Activated CD8-positive, alpha-beta T cell treated with anti-CD3 and anti-CD28 coated beads, Interleukin-2, amount 10 ng/mL, durations not matched to agents 7 days and 5 days (primary cell): ENCODE measurements at places on chromosomes 5 and 9. TPM values are rescaled to one million over a fixed set of nuclear protein-coding genes. Genes with fewer than 3 reads are reported as not detected.
A peak's percentile ranks its signal among the peaks of the same experiment; 100 is the strongest.

IL17B gene
- not detected for total RNA-seq

KCNV2 gene
- total RNA-seq = not detected

PCDHA9 gene
- total RNA-seq = not detected

GRCh38 chr5:79143684-79144379 lies 32.2 kb downstream of the BHMT start:
- no peak overlapping the region for H3K27ac ChIP-seq
- H3K36me3 ChIP-seq = no peaks in the 10 kb centered on the region
- H3K27me3 ChIP-seq = peaks cover 5% of the 10 kb centered on the region
- no peaks in the 10 kb centered on the region for H3K4me1 ChIP-seq
- no peak for DNase-seq
- H3K4me3 ChIP-seq = no peak overlapping the region

GRCh38 chr5:118628660-118629354 lies 359.5 kb downstream of the DTWD2 start:
- no peak overlapping the region for H3K27ac ChIP-seq
- no peaks in the 10 kb centered on the region for H3K27me3 ChIP-seq
- DNase-seq = no peak
- no peaks in the 10 kb centered on the region for H3K4me1 ChIP-seq
- H3K4me3 ChIP-seq = no peak overlapping the region
- H3K36me3 ChIP-seq = no peaks in the 10 kb centered on the region

DNA sequence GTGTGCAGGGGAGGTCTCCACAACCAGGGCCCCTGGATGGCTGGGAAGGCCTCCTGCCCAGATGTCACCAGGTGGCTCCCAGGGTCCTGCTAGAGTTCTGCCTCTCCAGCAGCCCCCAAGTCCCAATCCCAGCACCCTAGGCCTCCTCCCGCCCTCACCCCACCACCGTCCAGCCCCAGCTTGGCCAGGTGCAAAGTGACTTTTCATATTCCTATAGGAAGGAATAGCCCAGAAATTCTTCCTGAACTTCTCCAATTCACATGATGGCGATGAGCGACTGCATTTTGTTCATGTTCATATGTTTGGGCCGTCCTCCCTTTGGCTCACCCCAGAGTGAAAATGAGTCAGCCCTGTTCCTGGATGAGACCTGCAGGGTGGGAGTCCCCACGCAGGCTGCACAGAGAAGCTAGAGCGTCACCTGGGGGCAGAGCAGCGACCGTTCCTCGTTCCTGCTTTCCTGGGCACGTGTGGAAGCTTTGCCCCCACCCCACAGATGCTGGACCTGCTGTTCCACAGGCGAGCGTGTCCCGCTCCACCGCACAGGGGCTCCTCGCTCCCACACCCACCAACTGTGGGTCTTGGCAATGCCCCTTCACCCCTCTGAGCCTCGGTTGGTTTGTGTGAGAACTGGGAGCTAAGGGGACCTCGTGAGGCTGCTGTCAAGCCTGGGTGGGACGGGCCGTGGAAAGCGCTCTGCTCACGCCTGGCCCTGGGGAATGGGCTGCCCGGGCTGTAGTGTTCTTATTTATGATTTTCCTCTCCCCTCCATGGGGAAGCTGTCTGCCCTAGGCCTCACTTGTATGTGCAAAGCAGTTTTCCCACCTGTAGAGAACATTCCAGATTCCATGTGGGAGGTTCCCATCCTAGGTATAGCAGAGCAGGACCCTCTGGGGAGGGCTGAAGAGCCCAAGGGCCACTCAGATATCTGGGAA lies 6.9 kb downstream of the MRPS2 start:
- H3K4me3 ChIP-seq = no peak overlapping the region
- H3K27ac ChIP-seq = no peak overlapping the region
- DNase-seq = no peak
- peaks cover 13% of the 10 kb centered on the region for H3K36me3 ChIP-seq
- peaks cover 10% of the 10 kb centered on the region for H3K27me3 ChIP-seq

- H3K4me3 ChIP-seq = no peak overlapping the region
- H3K27me3 ChIP-seq = peaks cover 5% of the 10 kb centered on the region
- no peak overlapping the region for H3K27ac ChIP-seq
- peaks cover 32% of the 10 kb centered on the region for H3K4me1 ChIP-seq
Observed at GRCh38 chr9:38280251-38280800, 112.2 kb upstream of the ALDH1B1 start.

GRCh38 chr5:68332556-68332955 lies 117.0 kb downstream of the PIK3R1 start:
- H3K27me3 ChIP-seq = peaks cover 11% of the 10 kb centered on the region
- H3K27ac ChIP-seq = no peak overlapping the region
- H3K4me3 ChIP-seq = no peak overlapping the region

DNA sequence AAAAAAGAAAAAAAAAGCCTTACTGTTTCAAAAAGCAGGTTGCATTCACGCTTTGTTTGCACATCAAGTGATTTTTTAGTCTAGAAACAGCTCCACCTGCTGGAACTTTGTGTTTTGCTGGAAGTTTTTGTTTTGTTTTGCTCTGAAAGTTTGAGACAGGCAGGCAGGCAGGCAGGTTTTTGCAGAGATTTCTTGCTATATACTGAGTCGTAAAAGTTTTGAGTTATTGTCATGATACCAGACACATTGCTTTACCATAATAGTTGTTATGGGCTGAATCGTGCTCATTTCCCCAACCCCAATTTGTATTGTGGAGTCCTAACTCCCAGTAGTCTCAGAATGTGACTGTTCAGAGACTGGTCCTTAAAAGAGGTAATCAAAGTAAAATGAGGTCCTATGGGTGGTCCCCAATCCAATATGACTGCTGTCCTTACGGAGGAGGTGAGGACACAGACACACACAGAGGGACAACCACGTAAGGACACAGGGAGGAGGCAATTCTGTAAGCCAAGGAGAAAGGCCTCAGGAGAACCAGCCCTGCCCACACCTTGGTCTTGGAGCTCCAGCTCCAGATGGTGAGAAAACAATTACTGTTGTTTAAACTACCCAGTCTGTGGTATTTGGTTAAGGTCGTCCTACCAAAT lies 20.9 kb downstream of the OR2Y1 start:
- no peak overlapping the region for H3K27ac ChIP-seq
- H3K36me3 ChIP-seq = no peaks in the 10 kb centered on the region
- peaks cover 25% of the 10 kb centered on the region for H3K4me1 ChIP-seq
- peaks cover 3% of the 10 kb centered on the region for H3K27me3 ChIP-seq
- no peak overlapping the region for H3K4me3 ChIP-seq
- DNase-seq = peak; percentile 72

DNA sequence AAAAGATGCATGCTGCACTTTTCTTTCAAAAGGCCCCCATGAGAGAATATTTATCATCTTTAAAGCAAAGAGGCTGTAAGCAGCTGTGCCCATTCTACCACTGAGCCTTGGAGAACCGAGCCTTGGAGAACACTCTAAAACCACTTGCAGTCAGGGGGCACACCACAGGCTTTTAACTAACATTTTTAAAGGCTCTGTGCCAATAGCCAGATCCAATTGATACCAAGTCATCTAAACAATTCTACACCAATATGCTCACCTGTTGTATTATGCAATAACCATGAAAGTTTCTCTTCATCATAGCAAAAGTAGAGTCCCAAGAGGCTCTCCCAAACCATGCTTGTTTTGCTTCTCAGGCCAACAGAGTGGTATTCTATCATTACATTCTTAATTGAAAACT lies 1090.5 kb upstream of the SEMA6A start:
- H3K4me3 ChIP-seq = no peak overlapping the region
- no peak for DNase-seq
- no peaks in the 10 kb centered on the region for H3K4me1 ChIP-seq
- H3K27ac ChIP-seq = no peak overlapping the region
- H3K36me3 ChIP-seq = no peaks in the 10 kb centered on the region

- DNase-seq = no peak
- peaks cover 21% of the 10 kb centered on the region for H3K36me3 ChIP-seq
- no peaks in the 10 kb centered on the region for H3K4me1 ChIP-seq
- no peak overlapping the region for H3K4me3 ChIP-seq
- H3K27ac ChIP-seq = no peak overlapping the region
Observed at GRCh38 chr9:112124156-112124555, 50.9 kb downstream of the SUSD1 start.

DNA sequence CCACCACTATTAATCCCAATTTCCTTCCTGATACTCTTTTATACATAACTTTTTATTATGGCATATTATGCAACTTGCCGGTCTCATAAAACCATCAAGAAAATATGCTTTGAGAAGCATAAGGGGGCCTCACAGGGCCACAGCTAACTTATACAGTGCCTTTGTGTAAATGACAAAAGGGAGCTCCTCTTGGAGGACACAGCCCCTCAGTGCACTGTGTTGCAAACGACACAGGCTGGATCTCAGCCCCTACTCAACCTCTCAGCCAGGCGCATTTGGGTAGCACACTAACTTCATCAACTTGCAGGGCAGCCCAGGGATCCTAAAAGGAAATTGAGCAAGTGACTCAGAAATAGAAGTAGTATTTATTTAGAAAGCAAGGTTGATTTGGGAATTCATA lies 35.4 kb downstream of the RIGI start:
- H3K4me1 ChIP-seq = no peaks in the 10 kb centered on the region
- H3K36me3 ChIP-seq = peaks cover 56% of the 10 kb centered on the region
- H3K4me3 ChIP-seq = no peak overlapping the region
- no peaks in the 10 kb centered on the region for H3K27me3 ChIP-seq
- no peak overlapping the region for H3K27ac ChIP-seq
- DNase-seq = no peak

GRCh38 chr5:398475-399295 lies 44.3 kb upstream of the EXOC3 start:
- DNase-seq = peak; percentile 35
- no peak overlapping the region for H3K4me3 ChIP-seq
- H3K27ac ChIP-seq = peak overlapping the region; percentile 87
- peaks cover 68% of the 10 kb centered on the region for H3K4me1 ChIP-seq
- no peaks in the 10 kb centered on the region for H3K27me3 ChIP-seq

- H3K4me1 ChIP-seq = no peaks in the 10 kb centered on the region
- H3K27ac ChIP-seq = no peak overlapping the region
- no peak overlapping the region for H3K4me3 ChIP-seq
Observed at GRCh38 chr5:112570708-112571444, 151.8 kb upstream of the EPB41L4A start.

- no peaks in the 10 kb centered on the region for H3K27me3 ChIP-seq
- no peak for DNase-seq
- no peaks in the 10 kb centered on the region for H3K4me1 ChIP-seq
- H3K27ac ChIP-seq = no peak overlapping the region
Observed at GRCh38 chr9:71122421-71122820, 1.0 kb upstream of the TRPM3 start.

- H3K27me3 ChIP-seq = no peaks in the 10 kb centered on the region
- no peak overlapping the region for H3K4me3 ChIP-seq
- no peaks in the 10 kb centered on the region for H3K4me1 ChIP-seq
- no peaks in the 10 kb centered on the region for H3K36me3 ChIP-seq
- DNase-seq = no peak
Observed at GRCh38 chr5:77546-77945, 14.4 kb upstream of the PLEKHG4B start.

DNA sequence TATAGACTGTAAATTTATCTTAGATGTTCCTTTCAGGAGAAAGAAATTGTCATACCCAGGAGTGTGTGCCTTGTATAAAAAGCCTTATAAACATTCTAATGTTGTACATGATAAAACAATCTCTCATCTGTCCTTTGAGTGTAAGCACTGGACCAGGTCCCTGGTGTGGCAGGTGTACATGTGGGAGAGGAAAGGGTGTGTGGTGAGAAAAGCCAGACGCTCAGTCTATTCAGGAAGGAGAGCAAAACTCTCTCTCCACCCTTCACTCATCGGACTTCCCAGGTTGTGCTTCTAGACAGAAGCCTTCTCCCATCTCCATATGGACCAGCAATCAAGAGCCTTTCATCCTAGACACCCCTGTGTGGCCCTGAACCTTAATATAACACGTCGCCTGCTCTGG lies 154.2 kb downstream of the ESM1 start:
- no peak overlapping the region for H3K27ac ChIP-seq
- peaks cover 19% of the 10 kb centered on the region for H3K27me3 ChIP-seq
- no peaks in the 10 kb centered on the region for H3K36me3 ChIP-seq
- DNase-seq = no peak
- H3K4me1 ChIP-seq = no peaks in the 10 kb centered on the region

GRCh38 chr9:117224695-117225094 lies 190.2 kb downstream of the ASTN2 start:
- H3K4me1 ChIP-seq = no peaks in the 10 kb centered on the region
- DNase-seq = no peak
- H3K27ac ChIP-seq = no peak overlapping the region
- H3K36me3 ChIP-seq = no peaks in the 10 kb centered on the region
- H3K27me3 ChIP-seq = no peaks in the 10 kb centered on the region
- H3K4me3 ChIP-seq = no peak overlapping the region

DNA sequence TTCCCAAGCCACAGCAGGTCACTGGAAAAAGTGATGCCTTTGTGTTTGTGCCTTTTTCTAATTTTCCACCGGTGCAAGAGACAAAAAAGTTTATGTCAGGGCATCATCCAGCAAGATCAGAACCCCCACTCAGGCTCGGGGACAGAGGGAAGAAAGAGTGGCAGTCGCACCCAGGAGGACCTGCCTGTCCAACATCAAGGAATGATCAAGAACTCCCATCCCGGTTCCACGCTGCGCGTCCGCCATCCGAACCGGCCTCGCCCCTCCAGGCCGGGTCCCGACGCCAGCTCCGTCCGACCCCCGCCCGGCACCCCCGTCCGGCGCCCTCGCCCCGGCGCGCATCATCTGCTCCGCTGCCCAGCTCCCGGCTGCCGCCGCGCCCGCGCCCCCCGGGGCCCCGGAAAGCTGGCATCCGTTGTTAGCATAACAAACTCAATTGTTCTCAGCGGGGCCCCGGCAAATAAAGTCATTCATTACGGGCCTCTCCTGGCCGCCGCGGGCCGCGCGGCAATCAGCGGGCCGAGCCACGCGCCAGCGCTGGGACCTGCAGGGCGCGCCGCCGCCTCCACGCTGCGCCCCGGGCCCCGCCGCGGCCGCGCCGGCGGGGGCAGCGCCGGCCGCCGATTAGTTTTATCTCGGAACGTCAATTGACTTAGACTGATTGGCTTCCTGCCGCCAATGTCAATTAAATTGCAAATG lies 48.1 kb downstream of the PAX5 start:
- no peak for DNase-seq
- no peak overlapping the region for H3K27ac ChIP-seq
- peaks cover 15% of the 10 kb centered on the region for H3K4me1 ChIP-seq

DNA sequence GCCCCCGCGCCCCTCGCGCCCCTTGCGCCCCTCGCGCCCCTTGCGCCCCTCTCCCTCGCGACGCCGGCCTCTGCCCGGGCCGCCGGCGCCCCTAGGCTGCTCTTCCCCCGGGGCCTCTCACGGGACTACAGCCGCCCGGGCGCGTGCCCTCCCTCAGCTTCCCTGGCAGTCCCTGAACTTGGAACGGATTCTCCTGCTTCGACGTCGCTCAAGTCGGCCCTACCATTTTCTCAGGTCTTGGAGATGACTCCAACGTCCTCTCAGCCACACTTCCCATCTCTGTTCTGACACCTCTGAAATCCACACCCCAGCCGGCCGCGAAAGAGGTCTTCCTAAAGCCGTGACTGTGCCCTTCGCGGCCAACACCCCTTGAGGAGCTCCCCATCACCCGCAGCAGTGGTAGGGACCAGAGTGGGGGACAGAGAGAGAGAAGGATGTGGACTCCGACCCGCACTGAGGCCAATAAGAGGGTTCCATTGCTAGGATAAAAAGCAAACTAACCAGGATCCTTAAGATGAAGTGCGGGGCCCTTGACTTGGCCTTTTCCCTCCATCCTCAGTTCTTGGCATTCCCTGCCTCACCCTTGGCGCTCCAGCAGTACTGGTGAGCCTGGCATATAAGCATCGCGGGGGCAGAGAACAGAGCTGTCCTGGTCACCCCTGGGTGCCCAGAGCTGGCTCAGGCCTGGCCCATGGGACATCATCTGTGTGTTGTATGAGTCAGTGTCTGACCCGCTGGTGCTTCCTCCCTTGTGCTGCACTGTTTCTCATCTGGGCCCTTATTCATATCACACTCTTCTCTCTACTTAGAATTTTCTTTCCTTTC lies 38.6 kb upstream of the GARNL3 start:
- H3K4me1 ChIP-seq = peaks cover 26% of the 10 kb centered on the region
- DNase-seq = no peak
- no peaks in the 10 kb centered on the region for H3K36me3 ChIP-seq
